ENCODE measurements at places on chromosomes 7 and 10.
A peak's percentile ranks its signal among the peaks of the same experiment; 100 is the strongest.

DNA sequence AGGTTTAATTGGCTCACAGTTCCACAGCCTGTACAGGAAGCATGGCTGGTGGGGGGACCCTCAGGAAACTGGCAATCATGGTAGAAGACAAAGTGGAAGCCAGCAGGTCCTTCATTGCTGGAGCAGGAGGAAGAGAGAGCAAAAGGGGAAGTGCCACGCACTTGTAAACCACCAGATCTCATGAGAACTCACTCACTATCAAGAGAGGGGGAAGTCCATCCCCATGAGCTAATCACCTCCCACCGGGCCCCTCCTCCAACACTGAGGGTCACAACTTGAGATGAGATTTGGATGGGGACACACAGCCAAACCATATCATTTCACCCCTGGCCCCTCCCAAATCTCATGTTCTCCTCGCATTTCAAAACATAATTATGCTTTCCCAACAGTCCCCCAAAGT lies 171.9 kb upstream of the CACNA2D1 start:
- no peak for DNase-seq

GRCh38 chr10:50544095-50544856 lies 79.5 kb downstream of the SGMS1 start:
- no peak for DNase-seq

GRCh38 chr10:24886290-24886680 lies 66.1 kb downstream of the PRTFDC1 start:
- DNase-seq: no peak

DNA sequence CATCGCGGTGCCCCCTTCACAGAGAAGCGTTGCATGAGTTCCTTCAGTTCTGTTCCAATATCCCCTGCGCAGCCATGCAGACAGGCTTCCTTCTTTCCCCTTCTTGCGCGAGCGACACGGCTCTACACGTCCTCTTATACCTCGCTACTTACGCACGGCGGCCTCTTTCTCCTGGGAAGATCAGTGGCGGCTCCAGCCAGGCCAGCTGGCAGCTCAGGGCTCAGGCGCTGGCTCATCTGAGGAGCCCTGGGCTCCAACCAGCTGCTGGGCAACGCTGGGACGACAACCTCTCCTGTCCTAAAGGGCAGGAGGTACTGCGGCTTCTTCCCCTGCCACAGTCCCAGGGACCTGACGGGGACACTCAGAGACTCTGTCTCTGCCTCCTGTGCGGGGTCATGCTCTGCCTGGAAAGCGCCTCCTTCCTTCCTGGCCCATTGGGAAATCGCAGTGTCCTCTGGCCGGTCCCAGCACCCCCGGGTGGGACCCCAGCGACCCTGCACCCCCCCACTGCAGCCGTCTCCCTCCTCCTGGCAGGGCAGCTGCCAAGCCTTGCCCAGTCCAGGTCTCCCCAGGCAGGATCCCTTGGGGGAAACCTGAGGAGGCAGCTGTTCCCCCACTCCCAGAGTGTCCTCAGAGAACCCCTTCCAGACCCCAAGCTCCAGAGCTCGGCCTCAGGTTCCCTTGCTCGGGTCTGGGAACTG lies 5.0 kb upstream of the FAM20C start:
- DNase-seq: no peak

DNA sequence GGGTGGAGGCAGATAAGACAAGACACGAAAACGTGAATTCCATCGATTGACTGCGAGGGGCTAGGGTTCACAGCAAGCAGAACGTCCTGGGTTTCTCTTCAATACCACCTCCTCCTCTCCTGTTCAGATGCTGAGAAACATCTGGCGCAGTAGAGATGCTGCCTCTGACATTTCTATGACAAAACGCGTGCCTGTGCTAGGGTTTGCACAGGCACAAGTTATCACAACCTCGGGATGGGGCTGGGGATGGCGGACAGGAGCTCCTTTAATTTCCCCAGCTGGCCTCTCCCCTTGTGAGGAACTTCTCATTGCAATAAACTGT lies 99.8 kb upstream of the SVIL start:
- no peak for DNase-seq

GRCh38 chr10:47045331-47045861 lies 134.2 kb downstream of the PTPN20 start:
- no peak for DNase-seq

GRCh38 chr7:13724191-13724976 lies 265.1 kb downstream of the ETV1 start:
- DNase-seq: no peak

- no peak for DNase-seq
These were observed 665.6 kb downstream of the MAGI2 start for GRCh38 chr7:78787854-78788253.

DNA sequence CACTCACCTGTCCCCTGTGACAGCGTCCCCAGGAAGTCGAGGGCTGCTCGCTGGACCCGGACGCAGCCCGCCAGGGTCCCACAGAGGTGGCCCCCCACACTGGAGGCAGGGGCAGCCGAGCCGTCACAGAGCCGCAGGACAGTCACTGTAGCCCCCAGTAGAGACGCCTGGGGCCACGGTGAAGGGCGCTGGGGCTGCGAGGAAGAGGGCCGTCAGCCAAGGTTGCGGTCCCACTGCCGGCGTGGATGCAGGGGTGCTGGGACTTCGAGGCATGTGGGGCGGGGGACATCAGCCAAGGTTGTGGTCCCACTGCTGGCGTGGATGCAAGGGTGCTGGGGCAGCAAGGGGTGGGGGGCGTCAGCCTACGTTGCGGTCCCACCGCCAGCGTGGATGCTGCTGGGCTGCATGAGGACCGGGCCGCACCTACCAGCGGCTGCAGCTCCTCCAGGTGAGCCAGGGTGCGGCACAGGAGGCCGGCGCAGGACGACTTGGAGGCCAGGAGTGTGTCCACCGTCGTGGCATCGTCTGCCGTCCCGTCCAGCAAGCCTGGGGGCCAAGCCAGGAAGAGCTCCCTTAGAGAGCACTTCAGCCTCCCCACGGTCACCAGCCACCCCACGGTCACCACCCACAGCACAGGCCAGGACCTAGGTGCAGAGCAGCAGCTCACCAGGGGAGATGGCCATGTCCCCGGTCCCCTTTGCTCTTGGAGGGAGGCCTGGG lies 13.9 kb downstream of the BRAT1 start:
- DNase-seq: no peak

DNA sequence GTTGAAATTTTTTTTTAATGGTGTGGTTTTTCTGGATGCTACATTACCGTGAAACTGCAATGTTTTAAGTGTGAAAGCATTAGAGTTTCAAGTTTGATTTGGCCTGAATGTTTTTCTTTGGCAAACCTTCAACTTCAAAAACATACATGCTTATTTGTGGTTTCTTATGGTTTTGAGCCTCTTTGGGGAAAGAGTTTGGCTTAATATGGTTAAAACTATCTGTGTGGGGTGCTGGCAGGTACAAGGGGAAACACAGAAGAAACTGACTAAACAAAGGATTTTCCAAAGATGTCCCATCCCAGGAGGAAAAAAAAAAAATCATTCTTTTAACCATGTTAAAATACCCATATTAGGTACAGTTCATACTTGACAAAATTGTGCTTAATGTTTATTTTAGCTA lies 121.1 kb downstream of the HGF start:
- no peak for DNase-seq

DNA sequence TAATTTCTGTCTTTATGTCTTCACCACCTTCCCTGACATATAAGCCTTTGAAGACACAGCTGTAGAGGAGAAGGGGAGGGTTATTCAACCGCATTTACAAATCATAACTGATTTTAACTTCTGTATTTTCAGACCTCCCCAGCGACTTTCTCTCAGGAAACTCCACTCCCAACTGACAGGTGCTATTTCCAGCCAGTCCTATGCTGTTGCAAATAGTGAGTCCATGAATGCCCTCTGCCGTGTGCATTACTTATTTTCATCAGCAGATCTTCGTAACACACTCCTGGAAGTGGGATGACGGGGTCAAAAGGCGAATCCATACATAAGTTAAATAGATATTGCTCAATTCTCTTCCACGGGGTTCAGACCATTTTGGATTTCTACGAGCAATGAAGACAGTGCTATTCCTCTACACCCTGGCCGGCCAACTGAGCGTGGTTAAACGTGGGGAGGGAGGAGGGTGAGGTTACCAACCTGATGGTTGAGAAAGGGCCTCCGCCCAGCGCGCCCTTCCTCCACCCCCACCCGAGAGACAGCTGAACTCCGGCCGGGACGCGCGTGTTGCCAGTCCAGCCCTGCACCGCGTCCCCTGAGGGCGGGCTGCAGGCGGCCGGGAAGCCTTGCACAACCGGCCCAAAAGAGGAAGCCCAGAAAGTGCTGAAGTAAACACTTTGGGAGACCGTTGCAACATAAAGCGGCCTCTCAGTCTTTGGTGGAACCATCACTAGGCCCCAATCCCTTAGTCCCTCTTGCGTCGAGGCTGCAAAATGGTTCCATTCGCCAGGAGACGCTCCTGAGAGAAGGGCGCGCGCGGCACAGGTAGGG lies at the start of gene APBB1IP:
TSS of gene APBB1IP (plus strand) at position 705 of the 825 bp plus-strand sequence. CDS start 53,986 bp downstream, outside the sequence.
- peak; percentile 21 for DNase-seq

GRCh38 chr10:114077347-114077746 lies 33.7 kb downstream of the ADRB1 start:
- no peak for DNase-seq

DNA sequence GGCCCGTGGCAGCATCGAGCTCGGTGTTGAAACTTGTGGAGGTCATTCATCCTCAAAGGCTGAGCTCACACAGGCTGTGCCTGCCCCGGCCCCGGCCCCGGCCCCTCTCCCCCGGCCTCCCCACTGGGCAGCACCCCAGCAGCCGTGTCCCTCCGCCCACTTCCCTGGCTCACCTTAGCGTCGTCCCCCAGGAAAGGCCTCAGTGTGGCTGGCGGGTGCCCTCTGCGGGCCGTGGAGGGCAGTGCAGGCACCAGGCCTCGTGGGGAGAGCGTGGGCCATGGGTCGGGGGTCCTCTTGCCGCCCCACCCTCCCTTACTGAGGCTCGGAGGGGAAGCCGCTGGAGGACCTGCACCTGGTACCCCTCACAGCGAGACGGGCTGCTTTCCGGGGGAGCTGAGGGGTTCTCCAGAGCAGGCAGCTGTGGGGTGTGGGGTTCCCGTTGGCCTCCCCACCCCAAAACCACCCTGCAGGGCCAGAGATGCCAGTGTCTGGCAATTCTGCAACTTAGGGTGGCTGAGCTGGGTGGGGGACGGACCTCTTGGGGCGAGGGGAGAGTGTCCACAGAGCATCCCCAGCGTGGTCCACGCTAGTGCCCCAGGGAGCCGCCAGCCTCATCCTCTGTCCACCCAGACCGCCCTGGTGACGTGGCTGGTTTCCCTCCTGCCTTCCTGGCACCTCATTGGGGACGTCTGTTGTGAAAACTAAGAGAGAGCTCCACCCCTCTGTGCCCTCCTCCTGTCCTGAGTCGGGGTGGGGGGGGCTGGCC lies 44.2 kb upstream of the DPYSL4 start:
- DNase-seq: peak; percentile 59

- DNase-seq: no peak
These were observed 154.9 kb upstream of the TNRC18 start for GRCh38 chr7:5578495-5578894.

- DNase-seq: no peak
These were observed 3.2 kb upstream of the EGR2 start for GRCh38 chr10:62819141-62819920.

- no peak for DNase-seq
These were observed 276.4 kb upstream of the COBL start for GRCh38 chr7:51592842-51593599.

DNA sequence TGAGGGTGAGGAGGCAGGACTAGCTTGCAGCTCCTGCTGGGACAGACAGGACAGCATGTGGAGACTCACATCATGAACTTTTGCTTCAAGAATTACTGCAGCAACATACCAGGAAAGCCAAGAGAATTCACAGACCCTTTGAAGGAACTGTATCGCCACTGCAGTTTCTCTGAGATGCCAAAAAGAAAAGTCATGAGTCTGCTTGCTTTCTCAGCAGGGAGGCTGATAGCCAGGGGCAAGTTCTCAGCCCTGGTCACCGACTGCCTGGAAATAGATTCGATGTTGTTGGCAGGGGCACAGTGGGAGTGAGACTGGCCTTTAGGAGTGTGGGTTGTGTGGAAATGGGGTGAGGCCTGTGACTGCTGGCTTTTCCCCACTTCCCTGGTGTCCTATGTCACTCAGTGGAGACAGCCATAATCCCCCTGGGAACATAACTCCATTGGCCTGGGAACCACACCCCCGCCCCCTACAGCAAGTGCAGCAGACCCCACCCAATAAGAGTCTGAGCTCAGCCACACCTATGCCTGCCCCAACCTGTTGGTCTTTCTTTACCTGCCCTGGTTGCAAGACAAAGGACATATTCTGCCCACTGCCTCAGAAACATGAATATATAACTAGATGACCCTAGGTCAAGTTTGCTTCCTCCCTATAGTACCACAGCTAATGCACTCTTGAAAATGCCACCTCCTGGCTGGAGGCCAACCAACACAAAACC lies 1.6 kb upstream of the SAMD9 start:
- no peak for DNase-seq

GRCh38 chr7:26091933-26092332 lies 60.1 kb upstream of the NFE2L3 start:
- no peak for DNase-seq

- DNase-seq: no peak
These were observed 184.8 kb upstream of the PDE1C start for GRCh38 chr7:32255036-32255435.

DNA sequence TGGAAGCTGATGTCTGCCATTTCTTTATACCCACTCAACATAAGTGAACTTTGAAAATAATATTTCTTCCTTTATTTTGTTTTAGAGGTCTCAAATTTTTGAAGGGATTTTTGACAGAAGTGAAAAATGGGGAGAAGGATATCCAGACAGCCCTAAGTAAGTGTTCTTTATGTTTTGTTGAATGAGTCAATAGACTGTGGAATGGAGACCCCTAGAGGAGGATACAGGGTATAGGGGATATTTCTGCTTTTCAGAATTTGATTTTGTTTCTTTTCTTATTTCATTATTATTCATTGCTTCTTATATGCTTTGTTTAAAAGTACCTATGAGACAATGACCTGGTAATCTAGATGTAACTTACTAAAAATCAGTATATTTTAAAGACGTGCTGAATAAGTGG lies 34.4 kb downstream of the PLEKHA8 start:
- no peak for DNase-seq

GRCh38 chr7:47568547-47568946 lies 13.4 kb downstream of the TNS3 start:
- no peak for DNase-seq

GRCh38 chr10:77090381-77091356 lies 546.9 kb downstream of the KCNMA1 start:
- DNase-seq: no peak

GRCh38 chr10:26481315-26481692 lies 43.2 kb downstream of the APBB1IP start:
- no peak for DNase-seq

DNA sequence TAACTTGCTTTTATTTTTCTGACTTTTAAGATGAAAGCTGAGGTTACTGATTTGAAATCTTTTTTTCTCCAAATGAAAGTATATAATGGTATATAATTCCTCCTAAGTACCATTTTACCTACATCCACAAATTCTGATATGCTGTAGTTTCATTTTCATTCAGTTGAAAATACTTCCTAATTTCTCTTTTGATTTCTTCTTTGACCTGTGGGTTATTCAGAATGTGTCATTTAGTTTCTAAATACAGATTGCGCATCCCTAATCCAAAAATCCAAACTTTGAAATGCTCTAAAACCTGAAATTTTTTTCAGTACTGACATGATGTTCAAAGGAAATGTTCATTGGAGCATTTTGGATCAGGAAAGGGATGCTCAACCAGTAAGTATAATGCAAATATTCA lies 168.7 kb downstream of the CELF2 start:
- DNase-seq: no peak

- no peak for DNase-seq
These were observed 1.6 kb downstream of the NCOA4 start for GRCh38 chr10:46028584-46029460.

All from stimulated activated CD4-positive, alpha-beta T cell treated with anti-CD3 and anti-CD28 coated beads, Interleukin-4, amount 100 ng/mL, for 4 hours (primary cell).